ENCODE measurements at places on chromosomes 12 and 14.

DNA sequence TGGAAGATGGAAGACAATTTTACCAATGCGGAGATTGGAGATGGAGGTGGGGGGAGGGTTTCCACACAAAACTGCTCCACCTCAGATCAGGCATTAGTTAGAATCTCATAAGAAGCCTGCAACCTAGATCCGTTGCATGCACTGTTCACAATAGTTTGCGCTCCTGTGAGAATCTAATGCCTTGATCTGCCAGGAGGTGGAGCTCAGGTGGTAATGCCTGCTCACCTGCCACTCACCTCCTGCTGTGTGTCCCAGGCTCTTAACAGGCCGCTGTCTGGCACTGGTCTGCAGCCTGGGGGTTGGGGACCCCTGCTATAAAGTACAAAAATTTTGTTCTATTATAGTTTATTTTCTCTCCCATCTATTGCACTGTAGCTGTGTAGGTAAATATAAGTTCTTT lies 84.9 kb upstream of the FOXG1 start:
- DNase-seq, result peak; percentile 43

- no peak for DNase-seq
These were observed 15.6 kb upstream of the PLEKHD1 start for GRCh38 chr14:69468949-69469348.

DNA sequence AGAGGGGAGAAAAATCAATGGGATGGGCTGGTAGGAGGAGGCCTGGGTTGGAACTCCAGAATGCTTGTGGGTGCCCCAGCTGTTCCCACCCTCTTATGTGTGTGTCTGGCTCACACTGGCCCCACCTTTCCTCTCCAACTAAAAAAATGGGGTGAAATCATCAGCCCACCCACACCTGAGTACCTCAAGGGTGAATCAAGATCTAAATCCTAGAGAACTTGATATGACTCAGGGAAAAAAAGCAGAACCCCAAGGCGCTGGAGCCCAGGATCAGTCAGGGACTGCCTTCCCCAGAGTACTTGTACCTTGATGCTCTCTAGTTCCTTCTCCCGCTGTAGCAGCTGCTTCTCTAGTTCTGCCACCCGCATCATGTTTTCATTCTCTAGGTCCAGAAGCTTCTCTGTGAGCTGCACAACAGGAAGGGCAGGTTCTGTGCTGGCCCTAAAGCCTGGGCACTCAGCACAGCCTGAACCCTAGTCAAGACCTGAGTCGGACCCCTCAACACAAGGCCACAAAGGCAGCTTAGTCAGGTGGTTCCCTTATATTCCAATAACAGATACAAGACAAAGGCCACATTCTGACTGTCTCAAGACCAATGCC lies 29.7 kb downstream of the PRPF40B start:
- DNase-seq, result no peak

DNA sequence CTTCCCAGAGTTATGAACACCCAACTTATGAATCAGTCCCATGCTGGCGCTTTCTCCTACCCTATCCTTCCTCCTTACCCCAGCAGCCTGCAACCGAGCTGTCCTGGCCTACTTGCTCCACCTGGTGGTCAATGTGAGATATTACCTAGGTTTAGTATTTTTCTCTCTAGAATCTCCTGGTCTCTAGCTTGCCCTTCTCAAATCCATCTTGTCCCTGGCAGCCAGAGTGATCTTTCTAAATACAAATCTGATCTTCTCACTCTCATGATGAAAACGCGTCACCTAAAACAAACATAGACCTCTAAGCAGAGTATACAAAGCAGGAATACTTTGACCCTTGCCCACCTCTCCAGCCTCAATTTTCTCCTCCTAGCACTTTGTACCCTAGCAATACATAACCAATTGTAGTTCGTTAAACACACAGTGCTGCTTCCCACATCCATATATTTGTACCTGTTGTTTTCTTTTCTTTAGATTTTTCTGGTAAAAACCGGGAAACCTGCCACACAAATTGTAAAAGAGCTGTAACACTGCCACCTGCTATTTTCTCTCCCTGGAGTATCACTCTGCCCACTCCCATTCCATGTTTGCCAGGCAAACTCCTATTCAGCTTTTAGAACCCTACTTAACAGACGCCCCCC lies 20.0 kb upstream of the TCP11L2 start:
- DNase-seq, result peak; percentile 78

- peak; percentile 98 for DNase-seq
These were observed 135.8 kb downstream of the INSM2 start for GRCh38 chr14:35669782-35670181.

- peak; percentile 47 for DNase-seq
These were observed 4.3 kb downstream of the PAX9 start for GRCh38 chr14:36665887-36666415.

GRCh38 chr12:46356655-46357437 lies 15.7 kb downstream of the SLC38A2 start:
- peak; percentile 24 for DNase-seq

GRCh38 chr12:121240062-121240420 lies 30.1 kb downstream of the P2RX4 start:
- DNase-seq, result no peak

DNA sequence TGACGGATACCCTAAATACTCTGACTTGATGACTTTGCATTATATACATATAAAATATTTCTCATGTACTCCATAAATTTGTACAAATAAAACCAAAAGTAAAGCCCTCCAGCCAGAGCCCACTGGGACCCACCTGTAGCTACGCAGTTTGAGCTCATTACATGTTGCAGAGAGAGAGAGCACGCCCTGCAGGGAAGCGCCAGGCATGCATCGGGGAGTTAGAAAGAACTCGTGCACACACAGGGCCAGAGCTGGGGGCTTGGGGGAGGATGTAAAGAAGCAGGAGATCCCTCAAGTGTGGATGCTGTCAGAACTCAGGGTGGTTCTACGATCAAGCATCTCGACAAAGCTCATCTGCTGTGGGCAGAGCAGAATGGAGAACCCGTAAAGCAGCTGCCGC lies 178.5 kb upstream of the RTL1 start:
- DNase-seq, result no peak

- DNase-seq, result no peak
These were observed 1.7 kb downstream of the B4GALNT3 start for GRCh38 chr12:461425-461824.

DNA sequence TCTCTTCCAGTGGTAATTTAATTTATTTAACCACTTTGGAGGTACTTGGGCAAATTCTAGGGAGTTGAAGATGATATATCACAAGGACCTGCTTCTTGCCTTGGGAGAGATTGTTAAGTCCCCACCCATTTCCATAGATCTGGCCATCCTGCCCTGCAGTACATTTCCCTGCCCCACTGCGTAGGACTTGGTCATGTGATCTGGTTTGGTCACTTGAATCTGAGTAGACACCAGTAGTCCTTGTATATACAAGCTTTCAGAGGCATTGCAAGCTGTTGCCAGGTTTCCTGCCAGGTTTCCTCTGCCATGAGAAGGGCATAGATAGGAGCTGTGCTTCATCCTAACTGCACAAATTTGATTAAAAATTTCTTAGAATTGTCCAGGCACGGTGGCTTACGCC lies 200.0 kb downstream of the ADAMTS20 start:
- no peak for DNase-seq

GRCh38 chr14:78135450-78135891 lies 34.7 kb upstream of the NRXN3 start:
- DNase-seq, result peak; percentile 24

GRCh38 chr14:49594347-49595091 lies 4.2 kb upstream of the LRR1 start:
- peak; percentile 32 for DNase-seq

DNA sequence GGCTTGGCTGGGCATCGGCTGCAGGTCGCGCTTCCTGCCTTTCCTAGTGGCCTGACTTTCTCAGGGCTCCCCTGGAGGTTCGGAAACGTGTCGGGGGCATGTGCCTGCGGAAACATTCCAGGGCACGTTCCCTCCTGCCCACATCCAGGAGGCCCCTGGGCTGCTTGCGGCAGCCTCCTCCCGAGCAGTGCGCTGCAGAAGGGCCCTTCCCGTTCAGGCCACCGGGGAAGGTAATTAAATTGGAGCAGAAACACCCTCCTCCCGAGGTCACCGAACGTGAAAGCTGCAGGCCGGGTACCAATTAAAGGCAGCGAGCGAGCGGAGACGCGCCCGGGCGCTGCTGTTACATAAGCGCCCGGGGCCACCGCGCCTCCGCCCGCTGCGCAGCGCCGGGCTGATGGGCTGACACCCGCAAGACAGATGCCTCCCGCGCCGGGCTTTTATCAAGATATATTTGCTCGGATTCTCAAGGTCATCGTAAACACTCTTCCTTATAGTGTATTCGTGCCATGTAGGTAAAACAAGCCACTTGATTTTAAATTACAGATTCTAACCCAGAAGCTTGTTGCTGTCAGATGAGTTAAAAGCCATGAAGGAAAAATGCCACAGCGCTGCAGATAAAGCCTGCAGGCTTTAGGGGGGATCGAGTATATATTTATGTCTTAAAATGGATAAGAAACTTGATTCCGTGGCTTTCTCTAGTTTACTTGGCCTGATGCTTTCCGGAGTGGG lies 31.4 kb downstream of the SSPN start:
- peak; percentile 41 for DNase-seq

DNA sequence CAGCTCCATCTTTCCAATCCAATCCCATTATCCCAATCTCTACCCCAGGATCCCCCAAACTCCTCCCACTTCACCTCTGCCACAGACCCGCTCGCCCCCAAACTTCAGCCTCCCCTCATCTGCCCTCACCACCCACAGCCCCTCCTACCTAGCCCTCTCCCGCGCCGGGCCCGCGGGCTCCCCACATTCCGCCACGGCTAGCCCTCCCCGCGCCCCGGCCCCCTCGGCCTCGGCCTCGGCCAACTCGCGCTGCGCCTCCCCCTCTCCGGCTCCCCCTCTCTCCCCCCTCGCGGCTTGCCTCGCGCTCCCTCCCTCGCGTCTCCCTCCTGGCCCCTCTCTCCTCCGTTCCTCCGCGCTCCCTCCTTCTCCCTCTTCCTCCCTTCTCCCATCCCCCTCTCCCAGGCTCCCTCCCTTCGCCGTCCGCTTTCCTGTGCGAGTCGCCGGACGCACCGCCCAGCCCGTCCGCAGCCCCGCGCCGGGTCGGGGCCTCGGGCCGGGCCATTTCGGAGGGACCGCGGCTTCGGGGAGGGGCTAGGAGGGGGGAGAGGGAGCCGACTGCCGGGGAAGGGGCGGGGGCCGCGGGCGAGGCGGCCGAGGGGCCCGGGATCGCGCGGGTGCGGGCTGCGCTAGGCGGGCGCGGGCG lies at the start of gene ATN1:
Gene ATN1 (plus strand): TSS at position 581 of the 643 bp plus-strand sequence. CDS start 6,043 bp downstream, outside the sequence.
- peak; percentile 53 for DNase-seq

- DNase-seq, result peak; percentile 94
These were observed 14.0 kb downstream of the KCTD10 start for GRCh38 chr12:109462868-109463692.

DNA sequence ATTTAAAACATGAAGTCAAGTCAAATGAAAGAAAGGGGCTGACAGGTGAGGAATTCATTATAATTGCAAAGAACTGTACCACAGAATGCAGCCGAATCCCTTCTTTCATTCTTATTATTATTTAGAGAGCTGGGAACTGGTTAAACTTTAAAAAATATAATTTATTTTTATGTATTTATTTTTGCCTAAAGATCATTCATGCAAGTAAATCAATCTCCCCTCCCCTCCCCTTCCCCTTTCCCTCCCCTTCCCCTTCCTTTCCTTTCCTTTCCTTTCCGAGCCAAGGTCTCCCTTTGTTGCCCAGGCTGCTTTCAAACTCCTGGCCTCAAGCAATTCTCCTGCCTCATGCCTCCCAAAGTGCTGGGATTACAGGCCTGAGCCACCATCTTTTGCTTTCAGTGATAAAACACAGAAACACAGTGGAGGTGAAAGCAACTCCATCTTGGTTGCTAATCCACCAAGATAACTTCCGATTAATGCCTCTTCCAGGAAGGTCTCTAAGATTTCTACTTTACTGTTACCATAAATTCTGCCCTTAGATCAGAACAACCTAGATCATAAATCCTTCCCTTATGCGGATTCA lies 6.0 kb upstream of the UBC start:
- no peak for DNase-seq

GRCh38 chr12:56317675-56318074 lies 1.9 kb upstream of the CNPY2 start:
- no peak for DNase-seq

- no peak for DNase-seq
These were observed 64.5 kb downstream of the NIN start for GRCh38 chr14:50766338-50766886.

DNA sequence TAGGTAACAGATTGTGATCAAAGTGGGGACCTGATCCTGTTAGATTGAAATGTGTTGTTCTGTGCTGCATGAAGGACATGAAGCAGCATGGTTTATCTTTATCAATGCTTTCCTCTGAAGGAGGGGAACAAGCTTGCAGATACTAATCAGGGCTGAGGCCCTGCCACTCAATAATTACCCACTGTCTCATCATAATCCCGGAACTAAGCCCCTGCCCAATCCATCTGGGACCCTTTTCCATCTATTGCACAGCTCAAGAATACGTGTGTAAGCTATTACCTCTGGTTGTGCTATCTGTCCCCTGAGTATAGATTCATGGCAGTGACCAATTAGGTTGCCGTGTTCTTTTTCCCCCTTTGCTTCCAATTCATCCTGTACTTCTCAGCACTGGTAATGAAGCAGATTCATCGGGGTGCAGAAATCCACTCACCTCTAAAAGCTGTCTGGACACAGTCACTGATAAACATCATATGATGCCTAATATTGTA lies 67.8 kb downstream of the OTX2 start:
- DNase-seq, result no peak

DNA sequence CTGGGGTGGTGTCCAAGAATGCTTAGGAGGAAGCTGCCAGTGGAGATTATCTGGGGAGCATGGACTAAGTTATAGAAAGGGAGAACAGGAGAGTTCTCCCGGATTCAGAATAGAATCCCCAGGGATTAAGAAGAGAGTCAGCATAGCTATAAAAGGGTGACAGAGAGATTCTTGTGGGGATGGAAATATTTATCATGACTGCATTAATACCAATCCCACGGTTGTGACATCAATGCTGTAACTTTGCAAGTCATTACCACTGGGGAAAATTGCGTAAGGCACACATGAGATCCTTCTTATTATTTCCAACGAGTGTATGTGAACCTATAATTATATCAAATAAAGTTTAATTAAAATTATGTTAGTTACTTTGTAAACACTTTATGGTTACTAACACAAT lies 447.9 kb upstream of the TMEM132C start:
- DNase-seq, result no peak

GRCh38 chr12:131830335-131830913 lies 2.2 kb downstream of the MMP17 start:
- DNase-seq, result peak; percentile 91

- peak; percentile 42 for DNase-seq
These were observed 21.1 kb downstream of the GSC start for GRCh38 chr14:94748667-94749347.

GRCh38 chr14:56147986-56148901 lies 30.0 kb downstream of the PELI2 start:
- DNase-seq, result no peak

Data from PC-3 (cell line).